ENCODE measurements at places on chromosomes 5 and 9.

- DNase-seq, result no peak
These were observed 83.9 kb upstream of the HSPA9 start for GRCh38 chr5:138659121-138659520.

DNA sequence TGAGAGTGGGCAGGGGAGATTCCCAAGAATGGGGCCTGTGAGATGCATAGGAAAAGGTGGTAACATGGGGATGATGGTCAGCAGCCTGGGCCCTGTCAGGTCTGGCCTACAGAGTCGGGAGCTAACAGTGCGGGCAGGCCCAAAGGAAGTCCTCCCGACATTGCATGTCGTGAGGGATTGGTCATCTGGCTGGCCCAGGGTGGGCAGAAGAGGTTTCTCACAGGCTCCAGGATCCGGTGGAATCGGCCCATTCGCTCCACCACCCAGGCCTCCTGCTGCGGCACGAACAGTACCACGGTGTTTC lies 514 bp downstream of the STOML2 start:
- DNase-seq, result peak; percentile 10

DNA sequence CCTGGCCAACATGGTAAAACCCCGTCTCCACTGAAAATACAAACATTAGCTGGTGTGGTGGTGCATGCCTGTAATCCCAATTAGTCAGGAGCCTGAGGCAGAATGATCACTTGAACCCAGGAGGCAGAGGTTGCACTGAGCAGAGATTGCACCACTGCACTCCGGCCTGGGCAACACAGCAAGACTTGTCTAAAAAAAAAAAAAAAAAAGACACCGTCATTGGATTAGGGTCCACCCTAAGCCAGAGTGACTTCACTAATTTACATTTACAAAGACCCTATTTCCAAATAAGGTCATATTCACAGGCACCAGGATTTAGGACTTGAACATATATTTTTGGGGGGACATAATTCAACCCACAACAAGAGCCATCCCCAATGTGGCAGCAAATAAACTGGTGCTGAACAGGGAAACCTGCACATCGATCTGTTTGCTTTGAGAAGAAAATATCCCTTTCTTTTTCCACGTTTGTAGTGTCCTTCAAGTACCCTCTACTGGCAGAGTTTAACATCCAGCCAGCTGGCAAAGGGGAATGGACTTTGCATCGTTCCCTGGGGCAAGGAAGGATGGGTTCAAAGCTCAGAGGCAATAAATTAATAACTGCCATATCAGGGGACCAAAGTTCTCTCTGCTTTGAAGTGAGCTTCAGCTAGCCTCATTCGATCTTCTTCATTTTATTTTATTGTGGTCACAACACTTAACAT lies 3.7 kb upstream of the DNAJC25 start:
- no peak for DNase-seq

DNA sequence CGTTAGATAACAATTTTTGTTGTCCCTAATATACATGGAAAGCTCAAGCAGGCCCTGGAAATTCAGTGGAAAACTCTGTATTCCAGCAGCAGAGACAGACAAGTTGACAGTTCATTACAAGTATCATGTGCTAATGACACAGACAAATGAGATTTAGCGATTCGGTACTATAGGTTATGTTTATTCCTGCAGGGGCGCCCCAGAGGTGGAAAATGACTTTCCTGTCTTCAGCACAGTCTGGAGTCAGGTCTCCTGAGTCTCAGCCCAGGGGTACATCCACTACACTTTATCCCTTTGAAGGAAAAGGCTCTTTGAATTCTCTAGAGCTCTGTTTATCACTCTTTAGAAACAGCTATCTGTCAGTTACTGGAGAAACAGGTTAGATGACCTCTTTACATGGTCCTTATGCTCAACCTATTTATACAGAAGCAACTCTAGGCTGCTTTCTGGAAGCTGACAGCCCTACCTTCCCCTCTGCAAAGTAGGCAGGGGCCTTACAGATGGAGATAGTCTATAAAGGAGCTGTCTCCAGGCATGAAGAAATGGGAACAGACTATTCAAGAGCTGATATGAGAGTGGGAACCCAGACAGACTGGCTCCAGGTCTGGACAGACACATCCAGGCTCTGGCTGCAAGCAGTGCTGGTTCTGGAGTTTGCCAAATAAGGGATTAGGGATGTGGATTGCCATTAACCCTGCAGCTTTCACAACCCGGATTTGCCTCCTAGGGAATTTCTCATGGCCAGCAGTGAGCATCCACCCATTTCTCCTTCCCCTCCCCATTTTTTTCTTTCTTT lies 7.2 kb upstream of the SLC31A2 start:
- DNase-seq, result no peak

DNA sequence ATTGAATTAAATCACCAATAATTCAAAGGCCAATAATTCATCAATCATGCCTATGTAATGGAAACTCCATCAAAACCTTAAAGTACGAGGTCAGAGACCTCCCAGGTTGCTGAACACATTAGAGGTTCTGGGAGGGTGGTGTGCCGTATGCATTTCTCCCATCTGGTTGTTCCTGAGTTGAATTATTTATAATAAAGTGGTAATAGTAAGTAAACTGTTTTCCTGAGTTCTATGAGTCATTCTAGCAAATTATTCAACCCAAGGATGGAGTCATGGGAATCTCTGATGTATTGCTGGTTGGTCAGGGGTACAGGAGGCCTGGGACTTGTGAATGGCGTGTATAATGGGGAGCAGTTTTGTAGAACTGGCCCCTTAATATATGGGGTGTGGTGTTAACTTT lies 191.7 kb downstream of the CARTPT start:
- no peak for DNase-seq

DNA sequence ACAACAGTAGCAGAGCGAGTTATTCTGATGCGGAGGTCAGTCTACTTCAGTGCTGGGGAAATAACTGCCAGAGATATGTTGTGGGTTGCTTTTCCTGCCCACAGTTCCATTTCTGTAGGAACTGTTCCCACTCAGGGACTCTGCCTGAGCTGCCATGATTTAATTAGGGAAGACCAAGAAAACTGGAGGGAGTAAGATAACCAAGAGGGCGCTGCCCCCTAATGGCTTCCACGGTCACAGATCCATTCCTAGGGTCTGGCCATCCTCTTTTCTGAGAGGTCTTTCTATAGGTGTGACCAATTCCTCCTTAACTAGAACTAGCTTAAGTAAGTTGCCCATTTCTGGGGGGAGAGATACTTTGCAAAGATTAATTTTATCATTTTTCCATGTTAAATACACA lies 125.9 kb downstream of the APBA1 start:
- DNase-seq, result peak; percentile 34

DNA sequence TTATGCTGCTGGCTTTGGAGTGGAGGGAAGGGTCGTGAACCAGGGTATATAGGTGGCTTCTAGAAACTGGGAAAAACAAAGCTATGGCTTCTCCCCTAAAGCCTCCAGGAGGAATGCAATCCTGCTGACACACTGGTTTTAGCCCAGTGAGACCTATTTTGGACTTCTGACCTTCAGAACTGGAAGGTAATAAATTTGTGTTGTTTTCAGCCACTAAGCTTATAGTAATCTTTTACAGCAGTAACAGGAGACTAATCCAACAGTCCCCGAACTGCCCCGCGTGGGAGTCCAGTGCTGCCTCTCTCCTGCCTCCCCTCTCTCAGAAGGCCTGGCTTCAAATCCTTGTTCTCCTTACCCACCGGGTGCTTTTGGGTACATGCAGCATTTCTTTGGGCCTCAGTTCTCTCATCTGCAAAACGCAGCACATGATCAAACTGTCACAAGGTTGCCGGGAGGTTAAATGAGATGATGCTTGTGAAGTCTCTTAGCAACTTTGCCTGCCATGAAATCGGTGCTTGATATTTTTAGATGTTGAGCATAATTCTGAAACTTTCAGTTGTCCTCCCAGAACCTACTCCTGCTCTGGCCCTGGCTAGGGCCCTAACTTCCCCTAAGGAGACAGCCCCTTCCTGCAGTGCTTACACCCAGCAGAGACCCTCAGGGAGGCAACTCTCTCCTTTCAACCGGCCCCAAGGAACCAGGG lies 127.3 kb upstream of the BOD1 start:
- no peak for DNase-seq

DNA sequence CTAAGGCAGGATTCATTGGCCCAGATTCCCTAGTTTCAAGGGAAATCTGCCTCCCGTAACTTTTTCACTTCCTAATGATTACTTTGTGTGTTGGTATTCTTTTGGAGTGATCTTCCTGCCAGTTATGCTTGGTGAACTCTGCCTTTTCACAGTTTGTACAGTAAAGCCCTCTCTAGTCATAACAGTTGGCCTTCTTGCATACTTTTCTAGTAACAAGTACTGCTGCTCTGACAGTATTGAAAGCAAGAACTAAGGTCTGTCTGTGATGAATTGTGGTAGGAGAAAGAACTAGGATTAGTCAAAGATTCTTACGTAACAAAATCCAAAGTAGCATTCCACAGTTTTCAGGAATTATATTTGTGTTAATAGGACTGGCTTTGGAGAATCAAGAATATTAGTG lies 1457.2 kb upstream of the WWC1 start:
- DNase-seq, result no peak

DNA sequence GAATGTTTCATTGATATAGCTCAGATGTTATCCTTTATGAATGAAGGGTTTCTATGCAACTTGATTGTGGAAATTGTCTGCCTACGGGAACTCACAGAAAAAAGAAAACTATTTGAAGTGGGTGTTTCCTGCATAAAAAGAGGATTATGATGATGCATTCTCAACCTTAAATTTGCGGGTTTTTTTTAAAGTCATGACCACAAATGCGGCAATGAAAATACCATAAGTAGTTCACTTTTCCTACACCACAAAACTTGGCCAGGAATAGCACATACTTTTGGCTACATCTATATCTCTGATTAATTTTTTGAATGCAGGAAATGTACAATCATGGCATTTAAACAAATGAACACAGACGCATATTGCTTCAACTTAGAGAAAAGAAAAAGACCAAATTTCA lies 754.7 kb downstream of the DTWD2 start:
- DNase-seq, result no peak

- no peak for DNase-seq
These were observed 144.0 kb upstream of the CDH6 start for GRCh38 chr5:31049461-31049860.

DNA sequence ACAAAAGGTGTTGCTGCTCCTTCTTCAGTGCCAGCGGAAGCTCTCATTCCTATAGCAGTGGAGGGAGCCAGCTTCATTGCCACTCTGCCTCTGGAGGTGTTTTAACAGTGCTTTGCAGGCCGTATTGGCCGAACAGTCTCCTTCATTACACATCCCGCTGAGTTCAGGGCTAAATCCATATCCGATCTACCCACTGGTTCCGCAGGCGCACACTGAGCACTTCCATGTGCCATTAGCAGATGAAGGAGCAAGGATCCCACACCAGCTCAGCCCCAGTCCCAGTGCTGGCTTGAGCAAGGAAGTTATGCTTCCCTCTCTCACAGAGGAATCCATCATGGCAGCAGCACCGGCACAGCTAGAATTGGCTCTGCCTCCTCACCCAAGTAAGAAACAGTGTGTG lies 121.2 kb upstream of the IRX2 start:
- no peak for DNase-seq

GRCh38 chr5:149597618-149598017 lies 16.3 kb downstream of the ARHGEF37 start:
- no peak for DNase-seq

GRCh38 chr9:138096519-138096845 lies 218.9 kb downstream of the CACNA1B start:
- no peak for DNase-seq

DNA sequence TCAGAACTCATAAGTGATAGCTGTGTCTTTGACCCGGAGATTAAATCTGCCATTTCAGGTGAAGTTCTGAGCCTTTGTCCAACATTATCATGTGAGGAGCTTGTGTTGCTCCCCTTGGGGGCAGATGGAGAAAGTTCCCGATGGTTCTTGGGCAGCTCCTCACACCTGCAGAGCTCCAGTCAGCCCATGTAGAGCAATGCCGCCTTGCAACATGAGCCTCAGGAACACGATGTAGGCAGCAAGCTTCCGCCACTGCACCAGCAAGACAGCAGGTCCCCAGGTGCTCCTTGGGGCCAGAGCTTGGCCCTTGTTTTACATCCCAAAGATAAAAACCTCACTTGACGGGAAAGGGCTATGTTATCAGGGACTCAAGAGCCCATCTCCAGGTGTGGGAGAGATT lies 292.7 kb downstream of the IRX1 start:
- no peak for DNase-seq

DNA sequence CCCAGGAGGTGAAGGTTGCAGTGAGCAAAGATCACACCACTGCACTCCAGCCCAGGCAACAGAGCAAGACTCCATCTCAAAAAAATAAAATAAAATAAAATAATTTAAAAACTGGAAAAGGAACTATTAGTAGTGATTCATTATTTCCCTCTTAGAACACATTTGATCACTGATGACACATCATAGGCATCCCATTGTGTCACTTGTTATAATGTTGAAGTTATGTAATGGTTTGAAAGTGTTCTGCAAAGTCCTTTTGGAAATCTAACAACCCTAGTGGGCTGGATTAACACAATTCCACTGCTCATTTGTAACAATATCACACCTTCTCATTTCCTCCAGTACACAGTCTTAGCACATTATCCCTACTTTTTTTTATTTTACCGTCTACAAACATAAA lies 81.8 kb upstream of the LMNB1 start:
- no peak for DNase-seq

DNA sequence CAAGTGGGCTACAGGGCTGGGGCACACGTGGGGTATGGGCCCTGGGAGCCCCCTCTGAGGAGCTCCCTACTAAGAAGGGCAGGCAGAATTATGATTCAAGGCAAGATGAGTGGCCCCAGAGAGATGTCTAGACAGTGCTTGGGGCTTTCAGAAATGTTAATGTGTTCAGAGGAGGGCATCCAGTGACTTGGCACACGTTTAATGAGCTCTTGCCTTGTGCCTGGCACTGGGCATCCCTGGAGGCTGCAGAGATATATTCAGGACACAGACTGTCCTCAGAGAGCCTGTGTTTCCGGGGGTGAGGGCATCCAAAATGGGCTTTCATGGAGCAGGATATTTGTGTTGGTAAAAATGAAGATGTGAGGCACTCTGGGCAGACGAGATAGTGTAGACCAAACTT lies 25.4 kb upstream of the DAB2IP start:
- DNase-seq, result no peak

GRCh38 chr5:133520062-133520461 lies 92.3 kb downstream of the FSTL4 start:
- DNase-seq, result no peak

GRCh38 chr5:97986069-97986468 lies 787.4 kb upstream of the RGMB start:
- DNase-seq, result peak; percentile 59

DNA sequence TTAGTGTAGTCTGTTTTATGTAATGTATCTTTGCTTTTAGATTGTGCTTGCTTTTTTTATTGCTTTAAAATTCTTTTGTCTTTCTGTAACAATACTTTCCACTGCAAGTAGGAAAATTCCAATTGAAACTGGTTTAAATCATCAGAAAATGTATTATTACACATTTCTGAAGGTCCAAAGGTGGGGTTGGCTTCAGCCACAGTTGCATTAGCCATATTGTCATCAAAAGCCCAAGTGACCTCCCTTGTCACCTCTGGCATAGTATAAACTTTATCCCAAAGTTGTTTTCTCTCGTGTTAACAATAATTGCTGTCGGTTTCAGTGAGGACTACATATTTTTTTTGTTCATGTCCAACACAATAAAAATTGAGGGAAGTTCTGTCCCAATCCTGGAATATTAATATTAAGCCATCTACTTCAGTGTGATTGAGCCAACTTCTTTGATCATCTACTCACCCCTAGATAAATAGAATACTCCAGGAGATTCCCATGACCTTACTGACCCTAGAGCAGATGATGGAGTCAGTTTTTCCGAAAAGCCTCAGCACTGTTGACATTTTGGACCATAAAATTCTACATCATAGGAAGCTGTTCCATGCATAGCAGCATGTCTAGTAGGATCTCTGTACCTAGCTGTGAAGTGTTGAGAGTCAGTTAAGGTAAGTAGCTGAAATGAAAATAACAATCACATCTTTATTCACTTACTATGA lies 52.4 kb upstream of the MACIR start:
- no peak for DNase-seq

Measured in fibroblast of pulmonary artery (primary cell).